Renal cortex interstitium (tissue), 15 donors: ENCODE measurements at places on chromosomes 1 and 21.

- DNase-seq: no peak
Observed at GRCh38 chr1:112040891-112041740, 51.6 kb upstream of the KCND3 start.

GRCh38 chr1:27521336-27521831, 31.4 kb upstream of the WASF2 start:
- DNase-seq: no peak

GRCh38 chr1:214318956-214319736, 38.2 kb downstream of the SMYD2 start:
- DNase-seq: no peak

GRCh38 chr1:181015251-181015615, 7.4 kb downstream of the STX6 start:
- no peak for DNase-seq

DNA sequence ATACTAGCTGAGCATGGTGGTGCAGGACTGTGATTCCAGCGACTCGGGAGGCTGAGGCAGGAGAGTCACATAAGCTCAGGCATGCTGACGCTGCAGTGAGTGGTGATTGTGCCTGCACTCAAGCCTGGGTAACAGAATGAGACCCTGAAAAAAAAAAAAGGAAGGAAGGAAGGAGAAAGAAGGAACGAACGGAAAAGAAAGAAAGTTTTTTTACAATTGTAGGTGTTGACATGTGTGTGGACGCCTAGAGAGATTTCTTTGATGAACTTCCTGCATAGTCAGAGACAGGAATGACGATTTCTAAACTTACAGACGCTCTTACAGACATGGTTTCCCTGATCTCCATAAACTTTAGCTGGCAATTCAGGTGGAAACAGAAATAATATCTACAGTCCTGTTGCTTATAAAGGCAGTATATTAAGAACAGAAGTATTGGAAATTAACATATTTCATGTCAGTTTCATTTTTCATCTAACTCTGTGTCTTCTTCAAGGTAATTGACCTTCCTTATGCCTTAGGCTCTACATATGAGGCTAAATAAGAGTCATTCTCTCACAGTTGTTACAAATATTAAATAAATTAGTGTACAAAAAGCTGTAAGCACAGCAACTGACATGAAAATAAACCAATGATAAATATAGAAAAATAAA, 4.1 kb downstream of the SAMSN1 start:
- DNase-seq: no peak

DNA sequence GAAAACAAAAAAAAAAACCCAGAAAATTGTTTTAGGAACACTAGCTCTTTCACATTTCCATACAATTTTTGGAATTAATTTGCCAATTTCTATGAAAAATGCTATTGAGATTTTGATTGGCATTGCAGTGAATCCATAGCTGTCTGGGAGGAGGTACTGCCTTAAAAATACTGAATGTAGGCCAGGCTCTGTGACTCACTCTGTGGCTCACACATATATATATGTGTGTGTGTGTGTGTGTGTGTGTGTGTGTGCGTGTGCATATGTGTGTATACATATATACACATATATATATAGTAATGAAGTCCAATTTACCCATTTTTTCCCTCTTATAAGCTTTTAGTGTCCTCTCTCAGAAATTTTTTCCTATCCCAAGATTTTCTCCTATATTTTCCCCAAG, 214.2 kb upstream of the DMRTA2 start:
- DNase-seq: no peak

DNA sequence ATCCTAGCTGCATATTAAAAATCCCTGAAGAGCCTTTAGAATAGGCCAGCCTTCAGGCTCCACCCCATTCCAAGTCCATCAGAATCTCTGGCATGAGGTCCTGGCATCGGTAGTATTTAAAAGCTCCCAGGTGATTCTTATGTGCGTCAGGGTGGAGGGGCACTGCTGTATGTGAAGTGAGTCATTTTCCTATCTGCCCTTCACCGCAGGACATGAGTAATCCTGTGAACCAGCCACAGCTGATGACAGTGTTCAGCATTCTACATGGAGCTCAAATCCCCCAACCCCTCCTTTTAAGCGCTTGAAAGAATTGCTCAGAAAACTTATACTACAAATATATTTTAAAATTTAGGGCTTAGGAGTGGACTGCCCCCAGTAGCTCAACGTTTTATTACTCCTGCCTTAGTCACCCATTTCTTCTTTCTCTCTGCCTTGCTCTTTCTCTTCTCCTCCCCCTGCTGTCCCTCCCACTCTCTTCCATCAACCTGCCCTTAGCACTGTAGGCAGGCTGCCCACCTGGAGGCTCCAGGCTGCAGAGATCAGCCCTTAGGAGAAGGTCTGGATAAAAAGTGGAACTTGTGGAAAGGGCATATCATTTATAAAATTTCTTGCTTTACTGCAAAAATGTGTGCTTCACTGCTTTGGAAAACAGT, 73.8 kb upstream of the ZNF281 start:
- DNase-seq: no peak

- peak; percentile 30 for DNase-seq
Observed at GRCh38 chr1:88462488-88463261, 221.4 kb upstream of the PKN2 start.

GRCh38 chr1:246572785-246573184, 6.5 kb downstream of the CNST start:
- no peak for DNase-seq

DNA sequence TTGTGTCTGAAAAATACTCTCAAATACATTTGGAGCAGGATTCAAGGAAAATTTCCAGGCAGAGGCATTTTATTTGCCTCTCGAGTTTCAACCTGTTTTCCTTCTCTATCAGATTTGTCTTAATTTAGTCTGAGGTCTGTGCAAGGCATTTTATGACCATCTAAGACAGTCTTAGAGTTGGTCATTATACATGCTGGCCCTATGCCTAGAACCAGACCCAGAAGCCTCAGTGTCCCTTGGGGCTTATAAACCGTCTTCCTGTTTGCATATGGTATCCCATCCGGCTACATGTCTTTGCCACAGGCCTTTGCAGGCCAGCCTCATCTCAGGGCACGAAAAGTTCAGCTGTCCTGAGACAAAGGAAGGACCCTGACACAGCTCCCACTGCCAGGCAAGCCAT, 346.1 kb downstream of the SIPA1L2 start:
- no peak for DNase-seq

DNA sequence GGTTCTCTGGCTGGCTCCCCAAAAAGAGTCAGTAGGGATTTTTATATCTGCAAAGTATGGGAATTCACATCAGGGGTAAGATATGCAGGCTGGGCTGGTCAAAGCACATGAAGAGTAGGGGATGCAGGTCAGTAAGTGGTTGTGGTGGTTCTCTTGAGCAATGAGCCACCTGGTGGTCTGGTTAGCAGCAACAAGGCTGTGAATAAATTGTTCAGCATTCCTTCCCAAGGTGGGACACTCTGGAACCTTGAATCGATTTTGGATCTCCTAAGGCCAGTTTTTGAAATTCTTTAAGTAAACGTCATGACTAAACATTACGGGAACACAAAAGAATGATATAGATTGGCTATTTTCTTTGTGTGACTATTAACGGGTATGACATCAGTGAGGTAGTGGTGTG, 563.0 kb upstream of the NEGR1 start:
- DNase-seq: no peak

DNA sequence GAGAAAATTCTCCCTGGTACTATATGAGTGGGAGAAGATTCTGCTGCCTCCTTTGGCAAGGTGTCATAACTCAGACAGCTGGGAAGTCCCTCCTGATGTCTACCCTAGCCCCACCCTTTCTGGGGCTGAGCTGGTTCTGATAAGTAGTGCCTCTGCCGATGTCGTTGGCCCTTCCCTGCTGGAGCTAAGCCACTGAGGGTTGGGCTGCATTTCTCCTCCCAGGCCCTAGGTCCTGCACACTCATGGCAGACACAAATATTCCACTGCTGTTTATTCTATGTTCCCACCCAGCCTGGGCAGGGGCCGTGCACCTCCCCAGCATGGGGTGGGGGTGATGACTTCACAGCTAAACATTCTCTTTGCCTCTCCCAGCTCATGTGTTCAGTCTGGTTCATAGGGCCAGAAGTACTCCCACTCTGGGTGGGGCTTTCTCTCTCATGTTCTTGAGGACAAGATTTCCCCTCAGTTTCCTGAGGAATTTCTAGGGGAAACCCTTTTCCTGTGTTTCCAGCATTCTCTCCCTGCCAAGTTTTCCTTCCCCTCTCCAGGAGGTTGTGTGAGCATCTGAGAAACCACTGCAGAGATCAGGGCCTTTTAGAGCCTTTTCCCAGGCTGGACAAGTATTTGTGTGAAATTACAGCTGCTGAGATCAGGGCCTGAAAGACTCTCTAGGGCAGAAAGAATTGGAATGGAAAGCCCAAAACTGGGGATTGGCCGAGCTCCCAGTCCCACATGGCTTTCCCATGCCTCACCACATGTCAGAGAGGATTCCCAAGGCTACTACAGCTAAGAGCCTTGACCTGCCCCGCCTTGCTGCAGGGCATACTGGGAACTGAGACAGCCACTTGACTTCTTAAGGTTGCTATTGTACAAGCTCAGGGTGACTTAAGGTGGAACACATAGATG, 66.2 kb downstream of the ATP2B4 start:
- DNase-seq: no peak

DNA sequence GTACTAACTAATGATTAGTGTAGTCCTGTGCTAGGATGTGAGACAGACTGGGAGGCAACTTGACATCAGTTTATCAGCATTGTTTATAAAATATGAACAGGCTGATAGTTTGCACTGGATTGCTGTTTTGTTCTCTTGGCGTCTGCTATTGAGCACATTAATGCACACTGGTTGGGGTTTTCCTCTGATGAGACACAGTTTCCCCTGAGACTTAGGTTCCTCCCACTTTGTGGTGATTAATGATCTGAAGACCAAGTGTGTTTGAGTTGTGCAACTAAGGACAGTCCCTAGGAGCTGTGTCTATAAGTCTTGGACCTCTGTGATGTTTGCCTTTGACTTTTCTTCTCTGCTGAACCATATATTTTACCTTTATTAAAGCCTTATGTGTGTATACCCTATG, 1015.4 kb downstream of the AMY1C start:
- no peak for DNase-seq

DNA sequence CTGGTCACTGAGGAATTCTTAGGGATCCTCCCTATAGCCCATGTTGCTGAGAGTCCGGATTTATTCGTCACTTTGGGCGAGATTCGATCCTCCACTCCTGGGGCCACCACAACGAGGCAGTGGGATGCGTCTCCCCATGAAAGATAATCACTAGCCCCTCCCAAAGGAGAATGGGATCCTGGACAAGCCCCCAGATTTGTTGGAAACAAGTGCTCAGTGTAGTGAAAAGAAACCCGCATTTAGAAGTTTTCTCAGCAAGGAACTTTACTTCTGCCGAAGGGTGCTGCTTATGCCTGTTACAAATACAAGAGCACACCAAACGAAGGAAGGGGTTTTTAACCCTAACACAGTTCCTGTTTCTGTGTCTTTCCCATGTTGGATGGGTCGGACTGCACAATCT, 83.3 kb downstream of the ZFYVE9 start:
- no peak for DNase-seq

- no peak for DNase-seq
Observed at GRCh38 chr1:19771350-19771749, 28.4 kb downstream of the TMCO4 start.
